ENCODE measurements at places on chromosomes 12 and 14.

GRCh38 chr14:97916669-97917568 lies 1119.7 kb downstream of the VRK1 start:
- DNase-seq = no peak

- no peak for DNase-seq
These were observed 105.3 kb upstream of the FOXG1 start for GRCh38 chr14:28661171-28661772.

DNA sequence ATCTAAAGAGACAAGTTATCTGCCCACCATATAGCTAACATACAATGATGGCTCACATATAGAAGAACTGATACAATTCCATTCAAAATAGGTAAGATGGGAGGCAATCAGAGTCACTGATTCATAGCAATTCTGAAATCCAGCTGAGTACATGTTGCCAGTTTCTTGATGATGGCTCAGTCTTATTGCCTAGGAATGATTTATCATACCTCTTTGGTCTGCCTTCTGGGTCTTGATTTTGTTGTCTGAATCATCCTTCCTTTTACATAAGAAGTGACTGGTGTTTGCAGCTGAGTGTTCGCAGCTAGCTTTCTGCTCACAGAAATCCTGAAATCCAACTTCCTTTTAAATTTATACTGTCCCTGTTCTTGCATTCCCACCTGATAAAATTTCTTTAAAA lies 463.2 kb upstream of the MGAT4C start:
- DNase-seq = no peak

- no peak for DNase-seq
These were observed 134.6 kb downstream of the SLC25A21 start for GRCh38 chr14:37037636-37038387.

DNA sequence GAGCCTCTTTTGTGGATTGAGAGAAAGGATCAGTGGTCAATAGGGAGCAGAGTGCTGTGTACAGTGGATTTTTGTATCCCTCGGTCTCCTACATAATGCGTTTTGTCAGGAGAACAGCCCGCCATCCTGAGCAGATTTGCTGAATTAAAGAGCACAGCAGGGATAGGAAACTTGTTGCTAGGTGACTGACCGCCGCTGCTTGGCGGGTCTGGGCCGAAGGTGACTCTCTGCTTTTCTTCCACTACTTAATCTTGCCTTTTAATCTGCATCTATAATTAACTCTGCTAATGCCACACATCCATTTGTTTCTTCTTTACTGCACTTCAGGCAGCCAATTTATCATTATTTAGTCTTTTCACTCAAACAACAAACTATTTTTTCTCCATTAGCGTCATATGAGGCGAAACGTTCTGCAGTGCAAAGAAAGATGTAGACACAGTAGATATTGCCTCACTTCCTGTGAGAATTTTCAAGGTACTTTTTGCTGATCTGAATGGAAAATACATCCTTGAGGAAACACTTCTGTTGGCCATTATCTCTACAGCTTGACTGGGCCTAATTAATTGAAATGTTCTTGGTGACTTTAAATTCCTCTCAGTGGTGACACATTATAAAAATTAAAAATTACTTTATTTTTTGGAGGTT lies 108.0 kb downstream of the PPM1A start:
- DNase-seq = no peak

GRCh38 chr14:74936151-74936550 lies 13.1 kb upstream of the RPS6KL1 start:
- DNase-seq = no peak

DNA sequence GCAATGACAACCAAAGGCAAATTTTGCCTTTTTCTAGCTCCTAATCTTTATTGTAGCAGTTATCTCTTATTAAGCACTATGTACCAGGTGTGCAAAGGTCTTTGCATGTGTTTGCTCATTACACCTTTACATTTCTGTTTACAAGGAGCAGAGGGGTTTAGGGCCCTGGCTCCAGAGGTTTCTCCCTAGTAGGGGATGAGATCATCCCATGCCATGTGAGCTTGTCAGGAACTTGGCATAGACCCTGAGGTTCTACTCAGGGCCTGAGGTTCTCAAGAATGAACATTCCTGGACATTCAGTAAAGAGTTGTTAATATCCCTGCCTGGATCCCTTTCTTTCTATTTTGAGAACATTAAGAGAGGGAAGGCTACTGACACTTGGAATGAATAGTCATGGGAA lies 292.0 kb downstream of the RPAP3 start:
- DNase-seq = no peak

DNA sequence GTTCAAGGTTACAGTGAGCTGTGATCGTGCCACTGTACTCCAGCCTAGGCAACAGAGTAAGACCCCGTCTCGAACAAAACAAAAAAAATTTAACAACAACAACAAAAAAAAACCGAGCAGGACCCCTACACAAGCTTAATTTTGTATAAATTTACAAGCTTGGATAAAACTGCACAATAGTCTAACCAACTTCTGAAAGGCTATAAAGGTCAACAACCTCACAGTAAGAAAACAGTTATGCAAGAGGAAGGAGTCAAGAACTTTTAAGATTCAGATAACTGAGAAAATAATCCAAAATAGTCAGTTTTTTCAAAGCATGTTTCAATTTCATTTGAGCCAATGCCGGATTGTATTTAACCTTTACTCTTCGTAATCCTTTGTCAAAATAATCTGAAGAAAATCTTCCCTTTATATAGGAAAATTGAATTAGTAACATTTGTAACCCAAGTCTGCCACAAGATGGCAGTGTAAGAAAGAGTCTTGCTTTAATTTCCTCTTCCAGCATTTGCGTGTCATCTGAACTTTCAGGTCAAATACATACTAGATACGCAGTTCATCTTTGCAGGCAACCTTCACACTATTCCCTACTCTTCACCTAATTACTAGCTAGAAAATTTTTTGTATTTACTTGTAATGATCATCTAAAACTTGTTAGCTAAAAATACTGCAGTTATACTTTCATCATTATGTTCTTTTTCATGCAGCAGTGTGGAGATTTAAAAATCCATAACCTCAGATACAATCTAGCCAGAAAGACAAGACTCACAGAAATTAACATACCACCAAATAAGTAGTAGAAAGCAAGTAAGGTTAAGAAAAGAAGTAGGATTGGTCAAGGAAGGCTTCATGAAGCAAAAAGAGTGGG lies 5.8 kb downstream of the CCNB1IP1 start:
- DNase-seq = peak; percentile 49

DNA sequence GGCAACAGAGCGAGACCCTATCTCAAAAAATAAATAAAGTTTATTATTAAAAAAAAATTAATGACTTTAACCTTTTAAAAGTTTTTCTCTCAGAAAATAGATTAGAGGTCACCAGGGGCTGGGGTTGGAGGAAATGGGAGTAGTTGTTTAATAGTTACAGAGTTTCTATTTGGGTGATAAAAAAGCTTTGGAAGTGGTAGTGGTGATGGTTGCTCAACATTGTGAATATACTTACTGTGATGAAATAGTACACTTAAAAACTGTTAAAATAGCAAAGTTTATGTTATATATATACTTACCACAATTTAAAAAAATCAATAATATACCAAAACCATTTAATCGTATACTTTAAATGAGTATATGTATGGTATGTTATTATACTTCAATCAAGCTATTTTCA lies 59.6 kb downstream of the ARL6IP4 start:
- no peak for DNase-seq

- DNase-seq = no peak
These were observed 72.2 kb downstream of the BORCS5 start for GRCh38 chr12:12428961-12429657.

DNA sequence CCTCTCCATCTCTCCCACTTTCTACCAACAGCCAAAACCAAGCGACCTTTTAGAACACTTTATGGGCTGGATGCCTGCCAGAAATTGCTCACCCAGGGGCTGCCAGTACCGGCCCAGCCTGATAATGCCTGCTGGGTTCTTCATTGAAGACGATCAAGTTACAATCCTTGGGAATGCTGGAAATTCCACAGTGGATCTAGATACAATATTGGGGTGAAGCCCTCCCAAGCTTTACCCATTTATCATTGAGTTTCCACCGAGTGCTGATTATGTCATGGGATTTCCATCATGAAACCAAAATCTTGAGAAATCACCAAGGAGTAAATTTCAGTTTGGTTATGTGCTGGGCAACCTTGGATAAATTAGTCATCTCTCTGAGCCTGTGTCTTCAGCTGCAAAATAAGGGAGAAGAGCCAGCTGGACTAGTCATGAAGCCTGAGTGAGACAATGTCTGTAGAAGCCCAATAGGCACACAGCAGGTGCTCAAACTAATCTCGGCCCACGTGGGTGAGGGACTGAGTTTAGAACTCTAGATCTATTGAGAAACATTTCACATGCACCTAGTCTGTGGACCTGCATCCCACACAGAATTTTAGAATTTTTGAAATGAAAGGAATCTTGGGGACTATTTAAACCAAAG lies 75.5 kb upstream of the CLMN start:
- DNase-seq = no peak

- DNase-seq = no peak
These were observed 49.3 kb downstream of the SLC25A21 start for GRCh38 chr14:37122919-37123639.

DNA sequence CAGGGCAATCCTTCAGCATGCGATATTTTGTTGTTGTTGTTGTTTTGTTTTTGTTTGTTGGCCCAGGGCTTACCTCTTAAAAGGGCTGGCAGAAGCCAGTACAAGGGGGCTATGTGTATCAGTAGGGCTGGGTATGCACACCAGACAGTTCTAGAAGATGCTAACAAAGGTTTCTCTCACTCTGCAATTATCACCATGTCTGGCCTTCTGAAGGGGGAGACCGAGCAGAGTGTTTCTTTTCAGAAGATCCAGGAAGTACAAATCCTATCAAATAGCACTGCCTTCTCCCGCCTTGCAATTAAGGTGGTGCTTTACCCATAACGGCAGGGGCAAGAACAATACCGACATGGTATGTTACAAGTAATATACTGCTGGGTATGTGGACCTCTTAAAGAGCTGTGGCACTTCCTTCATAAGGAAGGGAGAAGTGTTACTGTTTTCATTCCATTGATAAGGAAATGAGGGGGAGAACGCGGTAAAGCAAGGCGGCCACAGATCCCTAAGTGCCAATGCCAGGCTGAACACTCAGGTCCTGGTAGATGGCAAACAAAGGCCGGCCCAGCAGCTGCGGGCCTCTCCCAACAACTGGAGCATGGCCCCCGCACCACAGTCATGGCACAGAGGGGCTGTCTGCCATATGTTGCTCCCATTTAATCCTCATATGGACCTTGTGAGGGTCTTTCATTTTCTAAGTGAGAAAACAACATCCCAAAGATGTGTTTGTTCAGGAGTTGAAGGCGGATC lies 19.2 kb upstream of the CACNA2D4 start:
- DNase-seq = no peak

- no peak for DNase-seq
These were observed 375.9 kb downstream of the TMEM121 start for GRCh38 chr14:105902131-105902898.

DNA sequence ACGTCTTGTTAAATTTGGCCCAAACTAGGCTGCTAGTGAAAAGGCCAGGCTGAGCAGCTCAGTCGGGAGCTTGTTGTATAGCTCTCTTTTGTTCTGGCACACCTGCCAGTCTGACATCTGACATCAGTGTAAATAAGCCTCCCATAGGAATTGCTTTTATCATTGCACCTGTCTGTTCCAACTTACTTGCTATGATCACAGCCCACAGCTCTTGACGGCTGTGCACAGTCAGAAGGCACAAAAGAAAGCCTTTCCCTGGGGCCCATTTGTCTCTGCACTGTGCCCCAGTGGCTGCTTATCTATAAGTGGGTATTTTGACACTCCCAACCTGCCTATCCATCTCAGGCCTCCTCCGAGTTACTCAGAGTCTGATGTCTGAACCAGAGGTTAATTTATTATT lies 324.5 kb downstream of the NUAK1 start:
- peak; percentile 96 for DNase-seq

- no peak for DNase-seq
These were observed 23.2 kb upstream of the BDKRB2 start for GRCh38 chr14:96181186-96182056.

GRCh38 chr12:97967831-97968230 lies 505.2 kb downstream of the RMST start:
- DNase-seq = peak; percentile 51

- no peak for DNase-seq
These were observed 12.6 kb downstream of the DDX55 start for GRCh38 chr12:123614531-123614930.

- no peak for DNase-seq
These were observed 216 bp downstream of the IKBIP start for GRCh38 chr12:98644433-98644711.

DNA sequence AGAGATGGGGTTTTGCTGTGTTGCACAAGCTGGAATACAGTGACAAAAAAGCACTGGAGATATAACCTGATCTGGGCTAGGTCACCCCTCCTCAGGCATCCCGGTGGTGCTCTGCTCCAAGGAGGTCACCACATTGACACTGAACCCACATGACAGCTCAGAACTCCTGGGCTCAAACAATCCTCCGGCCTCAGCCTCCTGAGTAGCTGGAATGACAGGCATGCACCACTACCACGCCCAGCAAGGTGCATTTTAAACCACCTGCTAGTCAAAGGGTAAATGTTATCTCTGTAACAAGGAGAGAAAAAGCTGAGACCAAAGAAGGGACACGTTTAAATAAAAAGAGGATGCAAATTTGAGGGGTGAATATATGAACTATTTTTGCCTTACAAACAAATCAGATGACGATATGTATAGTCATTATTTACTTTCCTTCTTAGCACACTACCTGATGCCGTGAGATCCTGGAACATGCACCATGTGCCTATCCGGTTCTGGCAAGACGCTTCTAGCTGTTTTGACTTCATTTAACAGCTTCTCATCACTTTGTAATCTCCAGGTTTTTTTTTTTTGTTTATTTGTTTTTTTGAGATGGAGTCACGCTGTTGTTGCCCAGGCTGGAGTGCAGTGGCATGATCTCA lies 135.1 kb downstream of the PPM1H start:
- DNase-seq = no peak

GRCh38 chr14:53444677-53445312 lies 291.7 kb upstream of the DDHD1 start:
- DNase-seq = no peak

DNA sequence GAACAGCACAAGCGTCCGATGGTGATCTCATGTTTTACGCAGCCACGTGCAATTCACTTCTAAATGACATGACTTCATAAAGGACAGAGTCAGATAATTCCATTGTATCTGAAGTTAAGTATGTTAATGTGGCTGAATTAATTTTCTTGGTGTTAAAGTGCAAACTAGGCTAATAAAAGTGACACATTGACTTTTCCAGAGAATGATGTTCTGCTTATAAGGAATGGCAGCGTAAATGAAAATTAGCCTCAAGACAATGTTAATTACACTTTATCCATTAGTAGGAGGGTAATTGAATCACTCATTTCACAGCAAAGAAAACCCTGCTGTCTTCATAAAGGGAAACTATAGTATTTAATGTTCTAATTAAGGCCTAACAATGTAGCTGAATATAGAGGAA lies 426.5 kb downstream of the GLT1D1 start:
- no peak for DNase-seq

GRCh38 chr12:2341051-2341751 lies 288.4 kb downstream of the CACNA1C start:
- no peak for DNase-seq

GRCh38 chr12:24424889-24425600 lies 475.6 kb upstream of the SOX5 start:
- no peak for DNase-seq

Measured in NCI-H2029 treated with DMSO at 0.1 percent for 48 hours (cell line).